ENCODE measurements at places on chromosomes 1 and 21.

DNA sequence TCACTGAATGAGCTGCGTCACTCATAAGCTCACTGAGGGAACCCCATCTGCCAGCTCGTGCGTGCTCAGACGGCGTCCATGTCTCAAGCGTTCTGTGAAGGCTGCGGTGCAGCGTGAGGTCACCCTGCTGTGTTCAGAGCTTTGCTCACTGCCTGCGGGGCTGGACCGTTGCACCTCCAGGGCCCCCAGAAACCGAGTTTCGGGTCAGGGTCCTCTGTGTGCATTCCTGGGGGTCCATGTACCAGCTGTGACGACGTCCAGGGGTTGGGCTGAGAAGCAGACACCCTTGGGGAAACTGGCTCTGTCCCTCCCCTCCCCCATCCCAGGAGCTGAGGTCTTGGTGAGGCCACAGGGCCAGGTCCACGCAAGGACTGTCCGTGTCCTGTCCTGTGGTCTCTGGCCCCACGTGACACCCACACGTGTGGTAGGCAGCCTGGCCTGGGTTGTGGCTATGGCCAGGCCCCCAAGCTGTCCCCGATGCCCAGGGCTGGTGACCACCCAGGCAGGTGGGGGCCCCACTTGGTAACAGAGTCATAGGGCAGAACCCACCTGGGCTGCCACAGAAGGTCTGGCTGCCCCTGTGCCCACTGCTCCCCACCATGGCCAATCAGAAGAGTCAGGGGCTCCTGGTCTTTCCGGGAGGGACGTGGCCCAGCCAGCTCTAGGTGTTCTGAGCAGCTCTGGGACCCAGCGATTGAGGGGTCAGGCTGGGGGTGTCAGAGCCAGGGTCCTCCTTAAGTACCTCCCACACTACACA, 24.4 kb downstream of the FTCD start:
- DNase-seq: no peak

DNA sequence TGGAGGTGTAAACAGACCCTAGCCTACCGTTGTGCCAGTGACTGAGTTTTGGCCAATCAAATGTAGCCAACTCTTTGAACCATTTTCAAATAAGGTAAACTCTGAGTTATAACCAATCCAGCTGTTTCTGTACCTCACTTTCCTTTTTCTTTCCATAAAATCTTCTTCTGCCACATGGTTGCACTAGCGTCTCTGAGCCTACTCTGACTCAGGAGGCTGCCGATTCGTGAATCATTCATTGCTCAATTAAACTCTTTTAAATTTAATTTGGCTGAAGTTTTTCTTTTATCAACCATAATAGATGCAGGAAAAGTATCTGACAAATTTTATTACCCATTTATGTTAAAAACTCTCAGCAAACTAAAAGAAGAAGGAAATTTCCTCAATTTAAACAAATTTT, 111.5 kb upstream of the LYPLAL1 start:
- no peak for DNase-seq

- no peak for DNase-seq
Observed at GRCh38 chr1:154819628-154820590, 50.2 kb downstream of the KCNN3 start.

- DNase-seq: no peak
Observed at GRCh38 chr1:82861749-82862148, 1061.0 kb downstream of the ADGRL2 start.

- DNase-seq: no peak
Observed at GRCh38 chr1:14800500-14801076, 202.1 kb downstream of the KAZN start.

DNA sequence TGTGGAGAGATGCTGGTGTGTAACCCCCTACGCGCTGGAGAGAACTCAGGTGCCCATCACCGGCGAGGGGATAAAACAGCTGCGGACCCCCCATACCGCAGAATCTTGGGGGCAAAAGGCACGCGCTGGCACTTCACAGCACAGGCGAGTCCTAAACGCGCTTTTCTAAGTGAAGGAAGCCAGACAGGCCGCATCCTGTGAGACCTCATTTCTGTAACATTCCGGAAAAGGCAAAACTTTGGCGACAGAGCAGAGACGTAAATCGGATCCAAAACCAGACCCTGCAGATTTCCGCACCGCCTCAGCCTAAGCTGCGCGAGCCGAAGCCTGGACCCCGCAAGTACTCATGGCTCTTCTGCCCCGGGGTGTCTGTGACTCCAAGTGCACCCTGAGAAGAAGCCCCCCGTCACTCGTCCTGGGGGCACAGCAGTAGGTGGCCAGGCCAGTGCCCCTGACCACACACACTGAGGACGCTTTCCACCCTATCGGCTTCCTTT, 60.9 kb downstream of the SLX9 start:
- DNase-seq: no peak

DNA sequence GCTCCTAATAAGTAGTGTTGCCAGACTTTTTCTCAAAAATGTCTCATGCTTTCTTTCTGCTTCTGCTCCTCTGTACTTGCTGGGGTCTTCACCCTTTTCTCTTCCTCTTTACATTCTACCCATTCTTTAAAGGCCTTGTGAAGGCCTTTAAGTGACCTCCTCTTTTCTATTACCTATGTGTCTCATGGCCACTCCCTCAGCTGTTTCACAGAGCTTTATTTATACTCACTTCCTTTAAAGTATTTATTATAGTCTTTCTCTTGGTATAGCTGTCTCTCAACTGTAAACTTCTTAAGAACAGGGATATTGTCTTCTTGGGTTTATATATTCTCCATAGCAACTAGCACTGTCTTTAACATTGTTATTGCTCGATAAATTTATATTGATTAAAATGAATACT, 792 bp downstream of the GOLPH3L start:
- no peak for DNase-seq

- DNase-seq: no peak
Observed at GRCh38 chr1:93708734-93709481, 27.3 kb upstream of the BCAR3 start.

DNA sequence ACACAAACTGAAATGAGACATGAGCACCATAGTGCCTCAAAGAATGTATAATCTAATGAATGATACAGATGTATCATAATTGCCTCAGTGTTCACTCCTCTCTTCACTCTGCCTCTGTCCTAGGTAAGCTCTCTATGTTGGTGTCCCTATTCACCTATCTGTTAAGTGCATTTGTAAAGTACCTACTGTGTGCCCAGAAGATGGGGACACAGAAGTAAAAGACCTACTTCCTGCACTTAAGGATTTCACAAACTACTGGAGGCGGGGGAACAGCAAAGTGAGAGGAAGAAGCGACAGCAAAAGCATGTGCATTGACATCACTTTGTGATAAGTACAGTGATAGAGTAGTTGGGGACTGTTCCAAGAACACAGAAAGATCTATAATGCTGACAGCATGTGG, 18.1 kb downstream of the RD3 start:
- DNase-seq: no peak

DNA sequence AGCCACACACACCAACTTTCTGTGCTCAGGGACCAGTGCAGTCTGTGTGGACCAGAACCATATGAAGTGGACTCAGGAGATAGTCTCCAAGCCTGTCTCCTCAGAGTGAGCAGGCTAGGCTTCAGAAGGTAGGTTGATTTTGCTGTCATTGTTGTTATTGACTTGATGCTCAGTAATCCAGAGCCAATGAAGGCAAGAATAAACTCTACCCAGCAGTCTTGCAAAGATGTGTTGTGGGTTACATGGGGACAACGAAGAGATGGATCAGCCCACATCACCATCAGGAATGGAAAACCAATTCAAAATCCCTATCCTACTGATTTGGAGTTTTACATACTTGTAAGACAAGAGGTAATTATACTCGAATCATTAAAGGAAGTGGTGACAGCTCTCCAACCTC, 37.4 kb downstream of the PHC2 start:
- DNase-seq: no peak

GRCh38 chr1:165468726-165469249, 23.9 kb upstream of the RXRG start:
- no peak for DNase-seq

DNA sequence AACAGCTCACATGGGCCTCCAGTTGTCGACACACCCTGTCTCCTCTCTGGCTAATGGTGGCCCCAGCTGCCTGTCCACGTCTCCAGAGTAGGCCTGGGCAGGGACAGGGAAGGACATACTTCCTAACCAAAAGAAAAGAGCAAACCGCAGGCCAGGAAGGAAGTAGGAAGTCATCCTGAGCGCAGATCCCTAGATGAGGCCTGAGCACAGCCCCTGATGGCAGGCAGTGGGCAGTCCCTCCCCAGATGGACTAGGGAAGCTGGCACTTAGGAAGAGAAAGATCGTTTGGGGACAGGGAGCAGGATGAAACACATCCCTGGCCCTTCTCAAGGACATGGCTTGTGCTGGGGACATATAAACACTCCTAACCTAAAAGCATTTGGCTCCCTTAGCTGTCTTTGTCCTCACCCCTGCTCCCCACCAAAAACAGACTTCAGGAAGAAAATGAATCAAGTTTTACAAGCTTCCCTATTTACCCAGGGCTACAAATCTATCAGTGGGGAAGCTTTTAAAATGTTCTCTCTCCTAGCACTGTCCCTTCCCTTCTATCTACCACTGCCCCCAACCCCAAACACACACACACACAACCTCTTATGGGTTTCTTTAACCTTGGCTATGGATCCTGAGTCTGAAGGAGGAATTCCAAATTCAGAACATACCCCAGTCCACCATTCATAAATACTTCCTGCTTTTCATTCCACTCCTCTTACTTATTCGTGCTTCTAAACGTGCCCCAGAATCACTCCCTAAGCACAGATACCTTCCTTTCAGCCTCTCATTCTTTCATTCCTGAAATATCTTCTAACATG, 21.1 kb downstream of the SSBP3 start:
- no peak for DNase-seq

DNA sequence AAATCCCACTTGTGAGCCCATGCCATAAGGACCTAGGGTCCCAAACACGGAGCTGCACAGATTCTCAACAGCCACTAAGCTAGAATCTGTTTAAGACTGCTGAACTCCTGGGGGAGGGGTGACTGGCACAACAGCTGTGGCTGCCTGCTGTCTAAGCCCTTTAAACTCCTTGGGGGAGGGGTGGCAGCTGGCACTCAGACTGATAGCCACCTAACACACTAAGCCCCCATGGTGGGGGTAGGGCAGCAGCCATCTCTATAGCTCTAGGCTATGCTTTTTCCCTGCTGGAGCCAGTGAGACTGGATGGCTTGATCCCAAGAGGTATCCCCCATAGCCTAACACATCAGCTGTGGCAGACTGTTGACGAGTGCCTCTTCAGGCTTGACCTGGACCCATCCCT, 73.3 kb upstream of the FMO3 start:
- DNase-seq: no peak

GRCh38 chr1:150536836-150537731, 12.1 kb upstream of the ADAMTSL4 start:
- DNase-seq: no peak

Data from tibial artery (tissue), 4 donors.